ENCODE measurements at places on chromosomes 6 and 20. TPM values are rescaled to one million over a fixed set of nuclear protein-coding genes. Genes with fewer than 3 reads are reported as not detected.

ZNF334 gene
- total RNA-seq = 0.52 TPM

TFAP2A gene
- 0.97 TPM for total RNA-seq

TMEM14A gene
- total RNA-seq = 8.8 TPM

- DNase-seq = no peak
These were observed 38.0 kb upstream of the HSF2 start for GRCh38 chr6:122361314-122361979.

GRCh38 chr6:56297022-56297989, 49.9 kb upstream of the COL21A1 start:
- DNase-seq = no peak

TRIM31 gene
- total RNA-seq = not detected

PRL gene
- not detected for total RNA-seq

KIF13A gene
- total RNA-seq = 59.5 TPM

DNA sequence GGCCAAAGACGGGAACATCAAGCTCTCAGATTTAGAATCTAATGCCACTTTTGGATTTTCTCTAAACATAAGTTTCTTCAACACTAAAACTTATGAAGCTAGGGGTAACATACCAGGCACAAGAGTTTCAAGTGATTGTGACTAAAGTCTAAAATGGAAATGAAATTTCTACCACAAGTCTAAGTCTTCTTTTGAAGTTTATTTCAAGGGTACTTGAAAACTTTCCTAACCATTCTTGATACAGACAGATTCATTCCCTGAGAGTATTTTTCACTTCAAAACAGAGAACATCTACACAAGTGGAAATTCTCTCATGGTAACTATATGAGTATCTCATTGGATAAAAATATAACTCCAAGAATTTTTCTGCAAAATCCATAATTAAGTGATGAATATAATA, 56.2 kb downstream of the BTBD9 start:
- no peak for DNase-seq

- peak; percentile 54 for DNase-seq
These were observed 98.5 kb downstream of the SSR1 start for GRCh38 chr6:7214468-7214867.

DNA sequence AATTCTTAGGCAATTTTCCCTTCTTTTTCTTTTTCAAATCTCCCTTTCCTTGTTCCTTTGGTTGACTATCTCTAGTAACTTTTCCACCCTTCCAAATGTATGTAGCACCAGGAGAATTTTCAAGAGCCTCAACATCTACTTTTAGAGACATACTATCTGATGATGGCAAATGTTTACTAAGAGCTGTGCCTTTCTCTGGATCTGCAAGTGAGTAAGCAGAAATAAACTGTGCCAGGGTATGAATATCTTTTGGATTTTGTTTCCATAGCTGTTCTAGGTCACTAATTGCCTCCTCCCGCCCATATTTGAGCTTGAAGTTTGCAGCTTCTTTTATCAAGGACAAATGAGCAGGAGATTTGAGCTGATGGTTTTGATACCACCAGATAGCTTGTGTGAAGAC, 69.5 kb downstream of the GTF2H5 start:
- no peak for DNase-seq

DNA sequence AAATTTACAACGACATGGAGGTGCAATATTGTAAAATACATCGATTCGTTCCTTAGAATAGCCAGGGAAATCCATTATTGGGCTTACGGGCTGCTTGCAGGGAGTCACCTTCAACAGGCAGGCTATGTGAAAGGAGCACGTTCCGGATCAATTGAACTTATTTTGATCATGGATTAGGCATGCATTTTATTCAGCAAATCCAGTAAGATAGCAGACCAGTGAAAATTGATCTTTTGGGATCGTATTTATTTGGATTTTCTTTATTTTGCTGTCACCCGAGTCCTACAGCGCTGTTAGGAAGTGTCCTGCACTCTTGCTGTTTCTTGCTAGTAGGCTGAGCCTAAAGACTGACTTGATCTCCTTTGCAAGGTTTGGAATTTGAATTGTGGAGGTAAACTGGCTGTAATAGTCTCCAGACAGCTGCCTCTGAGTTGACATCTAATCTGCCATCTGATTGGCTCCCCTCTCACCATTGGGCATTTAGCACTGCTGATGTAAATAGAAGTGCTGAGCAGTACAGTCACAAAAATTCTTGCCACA, 3.0 kb downstream of the ARID1B start:
- no peak for DNase-seq

GRCh38 chr6:1104988-1105670, 206.8 kb upstream of the FOXQ1 start:
- DNase-seq = no peak

- no peak for DNase-seq
These were observed 37.8 kb downstream of the HFE start for GRCh38 chr6:26124781-26125685.
